ENCODE measurements at places on chromosomes 3 and 15.
A peak's percentile ranks its signal among the peaks of the same experiment; 100 is the strongest.

DNA sequence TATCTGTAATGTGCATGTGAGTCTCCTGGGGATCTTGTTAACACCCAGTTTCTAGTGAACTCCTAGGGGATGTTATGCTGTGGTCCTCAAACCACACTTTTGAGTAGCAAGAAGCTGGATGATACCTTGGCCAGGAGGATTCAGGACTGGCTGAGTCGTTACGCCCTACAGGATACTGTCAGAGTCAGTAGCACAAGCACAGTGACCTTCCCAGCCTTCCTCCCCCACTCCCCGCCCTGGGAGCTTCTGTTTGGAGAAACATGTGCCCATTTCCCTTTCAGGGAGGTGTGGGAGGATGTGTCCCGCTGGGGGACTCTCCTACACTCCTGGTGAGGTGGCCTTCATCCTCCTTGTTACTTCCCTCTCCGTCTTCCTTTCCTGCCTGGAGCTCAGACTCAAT, 76.4 kb upstream of the TRPM1 start:
- no peak for DNase-seq

- peak; percentile 98 for DNase-seq
Observed at GRCh38 chr15:49282366-49282765, 112.3 kb downstream of the GALK2 start.

- no peak for DNase-seq
Observed at GRCh38 chr3:9846231-9846630, 2.4 kb upstream of the RPUSD3 start.

- no peak for DNase-seq
Observed at GRCh38 chr3:193297421-193297820, 56.4 kb downstream of the PLAAT1 start.

GRCh38 chr3:135865553-135865952, 100.0 kb upstream of the PPP2R3A start:
- DNase-seq, result peak; percentile 33

DNA sequence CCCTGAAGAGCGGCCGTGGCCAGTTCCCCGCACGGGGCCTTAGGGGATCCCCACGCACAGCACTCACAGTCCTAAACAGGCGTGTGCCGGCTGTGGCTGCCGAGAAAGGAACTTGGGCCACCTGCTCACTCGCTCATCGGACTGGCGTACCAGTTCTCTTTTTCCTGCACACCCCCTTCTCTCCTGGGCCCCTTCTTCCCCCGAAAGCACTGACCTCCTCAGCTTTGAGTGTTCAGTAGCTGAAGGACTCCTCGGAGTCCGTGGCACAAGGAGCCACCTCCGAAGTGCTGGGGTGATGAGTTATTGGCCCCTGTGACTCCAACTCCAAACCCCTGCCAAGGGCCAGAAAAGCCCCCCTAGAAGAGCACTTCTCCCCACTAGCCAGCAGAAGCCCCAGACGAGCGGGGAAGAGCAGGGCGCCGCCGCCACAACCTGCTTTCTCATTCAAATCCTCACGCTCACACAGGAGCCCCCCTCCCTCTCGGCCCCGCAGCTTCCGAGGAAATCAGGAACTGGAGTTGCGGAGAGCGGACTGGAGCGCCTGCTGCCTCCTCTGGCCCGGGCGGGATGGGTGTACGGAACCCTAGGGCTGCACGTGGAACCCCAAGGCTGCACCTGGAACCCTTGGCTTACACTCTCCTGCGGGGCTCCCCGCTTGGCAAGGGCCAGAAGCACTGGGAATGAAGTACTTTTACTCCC, at the start of gene PLCH1:
Gene PLCH1 (minus strand): TSS at position 446 of the 699 bp plus-strand sequence. CDS start 40,847 bp downstream, outside the sequence.
- peak; percentile 48 for DNase-seq

DNA sequence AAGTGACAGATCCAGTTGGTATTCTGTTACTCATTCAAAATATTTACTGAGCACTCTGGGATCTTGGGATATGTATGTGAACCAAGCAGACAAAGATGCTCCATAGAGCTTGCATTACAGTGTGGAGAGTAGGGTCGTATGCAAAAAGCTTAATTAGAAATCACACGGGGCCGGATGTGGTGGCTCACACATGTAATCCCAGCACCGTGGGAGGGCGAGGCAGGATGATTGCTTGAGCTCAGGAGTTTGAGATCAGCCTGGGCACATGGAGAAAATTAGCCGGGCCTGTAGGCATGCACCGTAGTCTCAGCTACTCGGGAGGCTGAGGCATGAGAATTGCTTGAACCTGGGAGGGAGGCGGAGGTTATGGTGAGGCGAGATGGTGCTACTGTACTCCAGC, 68.7 kb upstream of the MB21D2 start:
- DNase-seq, result no peak

DNA sequence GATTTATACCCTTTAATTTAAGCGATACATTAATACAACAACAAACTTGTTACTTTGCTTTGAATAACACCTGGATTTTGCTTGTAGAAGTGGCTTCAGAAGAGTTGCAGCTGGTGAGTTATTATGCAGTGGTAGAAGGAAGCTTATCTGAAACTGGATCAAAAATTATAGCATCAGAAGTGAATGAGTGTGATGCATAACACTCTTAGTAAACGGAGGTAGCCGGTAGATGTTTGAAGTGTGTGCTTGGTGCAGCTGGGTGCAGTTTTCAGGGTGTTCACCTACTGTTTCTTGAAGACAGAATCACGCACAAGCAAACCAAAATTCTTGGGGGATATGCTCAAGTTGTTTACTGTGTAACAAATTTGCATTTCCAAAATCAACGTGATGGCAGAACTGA, 103.1 kb downstream of the MITF start:
- no peak for DNase-seq

GRCh38 chr15:96079041-96079440, 251.5 kb upstream of the NR2F2 start:
- DNase-seq, result no peak

- peak; percentile 46 for DNase-seq
Observed at GRCh38 chr3:100796556-100796955, 87.3 kb downstream of the TFG start.

GRCh38 chr3:67661089-67661488, 6.7 kb upstream of the SUCLG2 start:
- peak; percentile 57 for DNase-seq

DNA sequence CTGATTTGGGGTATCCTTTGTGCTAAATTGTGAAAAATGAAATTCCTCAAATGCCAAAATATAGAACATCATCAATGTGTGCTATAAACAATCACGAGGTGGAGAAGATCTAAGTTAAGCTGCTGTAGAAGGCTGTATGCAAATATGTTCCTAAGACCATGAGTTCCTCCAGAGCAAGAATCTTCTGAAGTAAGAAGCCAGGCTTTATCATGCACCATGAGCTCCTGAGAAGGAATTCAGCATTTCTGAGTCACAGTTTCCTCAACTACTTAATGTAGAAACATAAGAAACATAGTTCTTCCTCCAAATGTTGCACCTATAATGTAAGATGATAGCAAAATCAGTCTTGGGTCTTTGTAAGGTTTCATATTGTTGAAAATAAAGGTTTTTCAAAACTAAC, 241.7 kb upstream of the MDFIC2 start:
- peak; percentile 49 for DNase-seq

Data from fibroblast of upper back skin (primary cell).